ENCODE measurements at places on chromosomes 6 and 20.

GRCh38 chr6:93393554-93394074 is 25.7 kb downstream of the EPHA7 start:
- no peak for DNase-seq

DNA sequence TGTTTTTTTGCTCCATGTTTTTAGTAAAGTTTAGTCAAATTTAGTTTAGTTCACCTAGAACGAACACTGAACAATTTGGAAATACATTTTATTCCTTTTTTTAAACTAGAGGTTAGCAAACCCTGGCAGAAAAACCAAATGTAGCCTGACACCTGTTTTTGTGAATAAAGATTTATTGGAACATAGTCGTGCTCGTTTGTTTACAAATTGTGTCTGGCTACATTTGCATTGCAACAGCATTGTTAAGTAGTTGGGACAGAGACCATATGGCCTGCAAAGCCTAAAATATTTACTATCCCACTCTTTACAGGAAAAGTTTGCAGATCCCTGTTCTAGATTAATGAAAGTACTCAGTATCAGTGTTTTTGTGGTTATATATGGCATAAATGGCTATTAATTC is 56.9 kb downstream of the CD109 start:
- no peak for DNase-seq

DNA sequence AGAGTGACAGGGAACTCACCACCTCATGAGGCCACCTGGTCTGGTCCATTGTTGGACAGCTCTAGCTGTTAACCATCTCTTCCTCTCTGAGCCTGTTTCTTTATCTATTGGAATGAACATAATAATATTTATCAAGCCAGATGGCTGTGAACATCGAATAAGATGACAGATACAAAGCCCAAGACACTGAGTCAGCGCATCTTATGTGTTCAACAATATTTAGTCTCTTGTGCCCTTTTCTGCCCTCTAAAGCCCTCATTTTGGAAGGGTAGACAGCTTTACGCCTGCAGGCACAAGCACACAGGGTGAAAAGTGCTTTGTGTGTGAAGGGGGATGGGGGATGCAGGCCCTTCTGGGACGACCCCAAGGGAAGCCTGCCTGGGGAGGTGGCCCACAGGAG is 164.0 kb downstream of the GRM4 start:
- DNase-seq: no peak

GRCh38 chr20:38094373-38094891 is 60.9 kb downstream of the RPRD1B start:
- no peak for DNase-seq

Data from iPS-NIHi11 (cell line).